ENCODE measurements at places on chromosomes 1 and 21.

GRCh38 chr1:1914101-1914970, 724 bp upstream of the CALML6 start:
- no peak overlapping the region for H3K4me3 ChIP-seq
- H3K4me1 ChIP-seq: peaks cover 26% of the 10 kb centered on the region
- peak overlapping the region; percentile 63 for H3K27ac ChIP-seq
- peak; percentile 74 for DNase-seq

DNA sequence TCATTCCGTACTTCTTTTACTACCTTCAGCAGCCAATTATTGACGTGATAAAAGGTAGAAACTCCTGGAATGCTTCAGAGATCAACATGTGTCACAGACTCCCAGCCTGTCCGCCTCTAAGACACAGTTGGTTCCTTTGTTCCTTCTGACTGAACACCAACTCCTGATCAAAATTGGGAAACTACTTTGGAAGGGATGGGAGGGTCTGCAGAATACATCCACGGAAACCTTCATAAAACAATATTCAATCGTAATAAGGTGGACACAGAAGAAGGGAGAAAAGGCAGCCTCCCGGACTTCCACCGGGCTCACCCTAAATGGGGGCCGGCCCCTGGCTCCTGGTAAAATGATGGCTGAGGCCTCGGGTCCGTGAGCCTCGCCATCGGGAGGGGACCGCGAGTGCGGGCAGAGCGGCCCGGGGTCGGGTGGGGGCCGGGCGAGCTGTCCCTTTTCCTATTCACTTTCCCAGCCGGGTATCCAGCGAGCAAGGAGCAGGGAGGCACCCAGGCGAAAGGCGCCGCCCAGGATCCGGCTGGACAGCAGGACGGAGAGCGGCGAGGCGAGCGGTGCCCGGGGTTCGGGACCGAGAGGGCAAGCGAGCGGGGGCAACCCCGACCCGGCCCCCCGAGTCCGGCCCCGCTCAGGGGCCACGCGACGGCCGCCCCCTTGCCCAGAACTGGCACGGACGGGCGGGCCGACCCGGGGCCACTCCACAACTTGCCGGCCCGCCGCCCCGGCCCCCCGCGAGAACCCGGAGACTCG, 805 bp downstream of the NRIP1 start:
- H3K27me3 ChIP-seq: no peaks in the 10 kb centered on the region
- peak overlapping the region; percentile 93 for H3K27ac ChIP-seq
- peaks cover 10% of the 10 kb centered on the region for H3K4me1 ChIP-seq
- peak overlapping the region; percentile 67 for H3K4me3 ChIP-seq

- H3K27ac ChIP-seq: no peak overlapping the region
- H3K36me3 ChIP-seq: peaks cover 5% of the 10 kb centered on the region
- no peaks in the 10 kb centered on the region for H3K4me1 ChIP-seq
- H3K4me3 ChIP-seq: no peak overlapping the region
- no peak for DNase-seq
Measured at GRCh38 chr1:40404670-40405462, 31.3 kb downstream of the SMAP2 start.

DNA sequence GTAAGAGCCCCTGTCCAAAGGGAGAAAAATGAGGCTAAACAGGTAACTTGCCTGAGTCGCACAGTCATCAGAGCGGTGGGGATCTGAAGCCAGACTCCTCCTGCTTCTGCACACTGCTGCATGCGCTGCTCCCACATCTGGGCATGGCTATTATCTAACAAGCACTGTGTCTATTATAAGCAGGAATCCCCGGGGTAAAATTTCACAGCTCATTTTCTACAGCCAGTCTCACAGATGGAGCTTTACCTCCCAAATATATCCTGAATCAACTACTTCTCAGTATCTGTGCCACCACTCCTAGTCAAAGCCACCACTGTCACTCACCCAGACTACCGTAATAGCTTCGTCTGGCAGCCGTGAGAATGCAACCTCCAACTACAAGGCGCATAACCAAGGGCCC, 9.8 kb downstream of the MTOR start:
- peaks cover 62% of the 10 kb centered on the region for H3K36me3 ChIP-seq
- H3K27me3 ChIP-seq: no peaks in the 10 kb centered on the region
- no peak overlapping the region for H3K27ac ChIP-seq
- no peaks in the 10 kb centered on the region for H3K4me1 ChIP-seq
- no peak overlapping the region for H3K4me3 ChIP-seq
- no peak for DNase-seq

DNA sequence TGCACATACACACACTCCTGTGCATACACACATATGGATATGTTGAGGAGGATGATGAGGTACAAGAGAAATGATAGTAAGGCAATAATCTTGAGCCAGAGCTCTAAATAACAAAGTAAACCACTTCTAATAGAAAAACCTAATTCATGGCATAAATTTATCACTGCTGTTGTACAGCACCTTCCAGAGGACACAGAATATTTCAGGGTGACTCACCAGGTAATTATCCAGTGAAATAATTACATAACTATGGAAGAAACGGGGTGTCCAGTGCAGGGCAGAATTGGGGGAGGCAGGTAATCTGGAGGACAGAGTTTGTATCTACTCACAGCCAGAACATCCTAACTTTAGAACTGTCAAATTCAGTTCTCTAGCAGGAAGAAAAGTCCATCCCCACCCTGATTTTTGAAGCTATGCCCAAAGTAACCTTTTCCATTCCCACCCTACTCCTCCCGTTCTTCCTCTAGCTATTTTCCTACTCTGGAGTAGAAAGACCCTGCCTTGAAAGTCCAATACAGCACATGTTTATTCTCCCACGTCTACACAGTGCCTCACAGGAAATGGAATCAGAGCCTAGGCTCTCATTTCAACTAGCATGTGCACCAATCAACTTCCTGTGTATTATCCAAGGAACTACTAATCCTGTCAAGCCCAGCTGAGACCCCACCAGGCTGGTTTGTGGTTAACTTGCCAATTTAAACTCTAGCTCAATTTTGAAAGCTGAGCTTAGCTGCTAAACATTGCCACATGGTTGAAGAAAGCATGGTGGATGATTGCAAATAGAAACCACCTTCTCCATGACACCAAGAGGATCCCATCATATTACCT, 96.6 kb downstream of the PTPN14 start:
- no peaks in the 10 kb centered on the region for H3K27me3 ChIP-seq
- no peaks in the 10 kb centered on the region for H3K36me3 ChIP-seq
- H3K27ac ChIP-seq: no peak overlapping the region
- no peaks in the 10 kb centered on the region for H3K4me1 ChIP-seq
- no peak overlapping the region for H3K4me3 ChIP-seq

DNA sequence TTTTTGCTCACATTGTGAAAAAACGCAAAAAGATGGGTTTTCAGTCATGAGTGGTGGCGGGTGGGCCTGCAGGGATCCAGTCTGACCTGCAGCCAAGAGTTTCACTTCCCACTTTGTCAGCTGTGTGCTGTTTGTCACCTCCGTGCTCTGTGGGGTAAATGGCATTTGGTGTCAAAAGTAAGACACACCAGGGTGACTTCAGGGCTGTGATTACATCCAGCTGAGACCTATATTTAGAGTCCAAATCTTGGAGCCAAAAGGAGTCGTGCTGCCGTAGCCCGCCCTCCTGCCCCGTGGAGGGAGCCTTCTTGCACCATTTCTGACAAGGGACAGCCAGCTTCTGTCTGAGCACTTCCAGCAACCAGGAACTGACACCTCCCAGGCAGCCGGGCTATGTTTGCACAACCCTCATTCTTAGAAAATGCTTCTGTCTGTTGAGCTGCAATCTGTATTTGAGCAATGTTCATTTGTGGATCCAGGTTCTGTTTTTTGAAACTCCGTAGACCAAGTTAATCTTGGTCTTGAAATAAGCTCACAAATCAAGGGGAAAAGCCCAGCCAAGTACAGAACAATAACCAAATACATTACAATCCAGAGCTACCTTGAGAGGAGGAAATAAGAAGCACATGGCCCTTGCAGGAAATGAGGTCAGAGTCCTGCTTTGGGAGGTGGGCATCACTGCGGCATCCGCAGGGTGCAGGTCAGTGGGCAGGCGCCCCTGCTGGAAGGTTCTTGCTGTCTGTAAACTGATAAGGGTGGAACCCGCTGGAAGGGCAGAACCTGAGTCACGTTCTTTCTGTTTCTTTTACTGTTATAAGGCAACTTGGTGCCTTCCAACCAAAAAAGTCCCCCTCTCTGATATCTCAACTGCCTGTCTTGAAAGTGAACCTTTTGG, 14.4 kb downstream of the ABCG1 start:
- DNase-seq: peak; percentile 75
- H3K27ac ChIP-seq: peak overlapping the region; percentile 92
- no peak overlapping the region for H3K4me3 ChIP-seq
- no peaks in the 10 kb centered on the region for H3K36me3 ChIP-seq
- H3K27me3 ChIP-seq: no peaks in the 10 kb centered on the region
- peaks cover 41% of the 10 kb centered on the region for H3K4me1 ChIP-seq
